ENCODE measurements at places on chromosomes 11 and 22.

GRCh38 chr11:118264569-118265465 lies 720 bp upstream of the MPZL2 start:
- no peak for DNase-seq

- no peak for DNase-seq
Observed at GRCh38 chr11:120167659-120168058, 29.7 kb upstream of the TRIM29 start.

DNA sequence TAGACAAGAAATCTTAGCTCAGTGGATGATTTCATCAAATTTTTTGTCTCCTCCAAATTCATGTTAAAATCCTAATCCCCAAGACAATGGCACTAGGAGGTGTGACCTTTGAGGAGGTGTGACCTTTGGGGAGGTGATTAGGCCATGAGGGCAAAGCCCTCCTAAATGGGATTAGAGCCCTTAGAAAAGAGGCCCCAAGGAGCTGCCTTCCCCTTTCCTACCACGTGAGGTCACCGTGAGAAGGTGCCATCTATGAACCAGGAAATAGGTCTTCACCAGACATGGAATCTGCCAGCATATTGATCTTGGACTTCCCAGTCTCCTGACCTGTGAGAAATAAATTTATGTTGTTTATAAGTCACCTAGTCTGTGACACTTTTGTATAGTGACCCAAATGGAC lies 138.7 kb downstream of the TRIM29 start:
- DNase-seq = no peak

DNA sequence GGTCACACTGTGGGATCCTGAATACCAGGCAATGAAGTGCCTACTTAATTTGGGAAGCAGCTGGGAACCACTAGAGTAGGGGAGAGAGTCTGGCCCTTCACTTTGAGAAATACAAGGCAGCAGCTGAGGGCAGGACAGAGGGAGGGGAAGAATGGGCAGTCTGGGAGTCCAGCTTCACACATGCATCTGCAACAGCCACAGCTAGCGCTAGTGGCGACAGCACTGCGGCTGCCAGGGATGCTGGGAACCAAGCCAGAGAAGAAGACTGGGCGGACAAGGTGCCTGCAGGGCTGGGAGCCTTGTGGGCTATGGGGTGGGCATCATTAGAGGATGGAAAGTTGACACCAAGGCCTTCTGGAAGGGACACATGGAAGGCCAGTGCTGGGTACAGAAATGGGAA lies 15.8 kb downstream of the SCUBE2 start:
- no peak for DNase-seq

DNA sequence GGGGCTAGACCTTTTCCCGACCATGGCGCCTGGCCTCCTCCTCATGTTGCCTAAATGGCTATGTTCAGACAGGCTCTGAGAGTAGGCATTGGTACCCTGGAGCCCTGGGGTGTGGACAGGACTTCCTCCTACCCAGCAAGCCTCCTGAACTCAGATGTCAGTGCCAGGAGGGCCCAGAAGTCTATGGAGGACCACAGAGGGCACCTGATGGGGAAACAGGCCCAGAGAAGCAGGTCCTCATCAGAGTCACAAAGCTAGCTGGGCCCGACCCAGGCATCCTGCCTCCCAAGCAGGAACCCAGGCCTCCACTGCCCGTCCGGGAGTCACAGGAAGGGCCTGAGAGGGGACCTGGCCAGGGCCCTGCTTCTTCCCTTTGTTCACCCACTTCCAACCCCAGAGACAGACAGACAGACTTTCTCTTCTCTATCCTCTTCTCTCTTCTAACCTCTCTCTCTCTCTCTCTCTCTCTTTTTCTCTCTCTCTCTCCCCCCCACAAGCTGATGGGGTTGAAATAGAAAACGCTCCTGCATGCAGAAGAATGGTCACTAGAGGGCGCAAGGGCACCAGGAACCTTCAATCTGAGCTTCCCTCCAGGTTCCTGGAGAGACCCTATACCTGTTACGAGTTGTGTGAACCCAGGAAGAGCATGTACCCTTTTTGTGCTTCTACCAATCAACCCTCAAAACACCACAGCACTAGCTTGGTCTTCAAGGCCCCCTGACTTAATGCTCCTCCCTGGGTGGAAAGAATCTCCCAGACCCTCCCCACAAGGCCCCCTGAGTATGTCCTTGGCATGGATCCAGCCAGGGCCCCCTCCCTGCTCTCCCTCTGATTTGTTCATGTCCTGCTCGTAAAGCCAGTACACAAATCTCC lies 27.1 kb downstream of the ARAP1 start:
- DNase-seq = peak; percentile 74

DNA sequence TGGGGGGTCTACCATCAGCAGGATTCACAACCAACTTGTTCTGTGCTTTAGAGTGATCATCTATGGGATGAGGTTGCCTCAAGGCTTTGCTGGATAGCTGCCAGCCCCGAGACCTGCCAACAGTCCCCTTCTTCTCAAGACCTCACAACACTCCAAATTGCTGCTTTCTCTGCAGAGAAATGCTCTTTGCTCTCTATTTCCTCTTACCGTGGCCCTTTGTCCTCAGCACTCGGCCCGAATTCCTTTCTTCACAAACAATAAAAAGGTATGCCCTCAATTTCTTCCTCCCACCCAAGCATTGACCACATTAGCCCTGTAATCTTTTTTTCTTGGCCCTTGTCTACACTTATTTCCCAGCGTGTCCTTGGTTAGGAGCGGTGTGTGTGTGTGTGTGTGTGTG lies 147.4 kb upstream of the SNX19 start:
- no peak for DNase-seq

GRCh38 chr11:7533199-7534041 lies 19.6 kb downstream of the PPFIBP2 start:
- no peak for DNase-seq

- no peak for DNase-seq
Observed at GRCh38 chr11:73969991-73970800, 12.4 kb downstream of the UCP2 start.

GRCh38 chr11:119432484-119433357 lies 9.7 kb upstream of the THY1 start:
- peak; percentile 79 for DNase-seq

- DNase-seq = peak; percentile 25
Observed at GRCh38 chr22:35987487-35987886, 41.1 kb downstream of the RBFOX2 start.

GRCh38 chr11:12271241-12271640 lies 106.1 kb upstream of the PARVA start:
- DNase-seq = no peak

GRCh38 chr22:50529416-50529896 lies 356 bp downstream of the TYMP start:
- DNase-seq = no peak

- DNase-seq = no peak
Observed at GRCh38 chr11:74138021-74138420, 32.8 kb downstream of the C2CD3 start.

DNA sequence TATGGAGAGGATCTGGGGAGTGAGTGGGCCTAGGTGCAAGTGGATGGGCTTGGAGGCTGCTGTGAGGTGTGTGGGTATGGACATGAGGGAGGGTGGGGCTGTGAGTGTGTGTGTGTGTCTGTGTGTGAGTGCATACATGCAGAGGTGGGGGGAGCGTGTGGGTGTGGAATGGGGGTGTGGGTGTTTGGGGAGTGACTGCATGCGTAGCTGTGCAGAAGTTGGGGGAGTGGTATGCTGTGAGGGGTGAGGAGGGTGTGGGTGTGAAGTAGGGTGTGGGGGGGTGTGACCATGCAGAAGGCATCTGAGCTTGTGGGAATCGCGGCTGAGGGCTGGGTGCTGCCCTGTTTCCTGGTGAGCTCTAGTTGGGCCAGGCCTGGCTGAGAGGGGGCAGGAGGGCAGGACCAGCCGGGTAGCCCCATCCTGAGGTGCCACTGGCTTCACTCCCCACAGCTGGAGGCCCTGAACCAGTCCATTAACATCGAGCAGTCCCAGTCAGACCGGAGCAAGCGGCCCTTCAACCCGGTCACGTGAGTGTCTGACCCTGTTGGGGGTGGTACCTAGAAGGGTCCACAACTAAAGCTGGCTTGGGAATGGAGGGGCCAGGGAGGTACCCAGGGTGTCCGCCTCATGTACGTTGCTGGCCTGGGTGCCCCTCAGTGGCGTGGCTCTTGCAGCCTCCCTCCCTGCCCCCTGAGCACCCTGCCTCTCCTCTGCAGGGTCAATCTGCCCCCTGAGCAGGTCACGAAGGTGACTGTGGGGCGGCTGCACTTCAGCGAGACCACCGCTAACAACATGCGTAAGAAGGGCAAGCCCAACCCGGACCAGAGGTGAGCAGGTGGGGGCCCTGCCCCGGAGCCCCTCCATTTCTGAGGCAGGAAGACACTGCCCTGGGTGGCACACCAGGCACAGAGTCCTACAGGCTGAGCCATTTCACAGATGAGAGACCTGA lies 16.5 kb downstream of the TMEM258 start:
- no peak for DNase-seq

GRCh38 chr22:19066531-19067271 lies 55.5 kb downstream of the DGCR2 start:
- DNase-seq = peak; percentile 96

GRCh38 chr22:40328546-40329456 lies 17.5 kb upstream of the ADSL start:
- no peak for DNase-seq

- no peak for DNase-seq
Observed at GRCh38 chr11:102573851-102574250, 43.3 kb upstream of the MMP7 start.

DNA sequence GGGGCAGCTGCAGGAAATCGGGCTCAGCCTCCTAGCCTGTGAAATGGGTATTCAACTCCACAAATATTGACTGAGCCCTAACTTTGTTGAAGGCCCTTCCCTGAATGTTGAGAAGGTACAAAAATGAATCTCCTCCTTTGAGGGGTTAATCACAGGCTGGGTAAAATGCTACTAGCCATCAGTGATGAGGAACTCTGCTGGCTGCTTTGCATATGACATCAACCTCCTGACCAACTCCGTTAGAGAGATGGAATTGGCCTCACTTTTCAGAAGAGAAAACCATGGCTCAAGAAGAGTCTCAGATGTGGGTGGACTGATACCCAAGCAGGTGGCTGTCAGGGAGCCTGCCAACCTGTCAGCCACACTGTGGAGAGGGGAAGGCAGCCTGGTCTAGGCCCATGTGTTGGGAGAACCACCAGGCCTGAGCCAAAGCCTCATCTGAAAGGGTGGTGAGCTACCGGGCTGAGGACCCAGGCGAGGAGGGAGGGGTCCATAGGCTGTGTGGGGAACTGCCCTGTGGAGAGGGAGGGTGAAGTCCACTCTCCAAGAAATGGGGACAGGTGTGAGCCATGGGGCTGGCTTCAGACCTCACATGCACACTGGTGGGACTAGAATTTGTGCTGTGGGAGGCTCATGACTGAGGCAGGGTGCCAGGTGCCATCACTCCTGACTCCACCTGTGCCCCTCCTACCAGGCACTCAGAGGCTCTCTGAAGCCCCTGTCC lies 11.8 kb downstream of the CDCA5 start:
- DNase-seq = no peak

- no peak for DNase-seq
Observed at GRCh38 chr22:25658633-25659032, 83.4 kb upstream of the MYO18B start.

All from AG20443 (cell line).